ENCODE measurements at places on chromosomes 5 and 9.
A peak's percentile ranks its signal among the peaks of the same experiment; 100 is the strongest.

GRCh38 chr9:131298816-131299215 is 9.3 kb downstream of the PLPP7 start:
- DNase-seq, result no peak

- no peak for DNase-seq
Measured at GRCh38 chr9:116066221-116066620, 87.4 kb upstream of the PAPPA start.

GRCh38 chr5:173291722-173292658 is 36.2 kb downstream of the STC2 start:
- DNase-seq, result no peak

DNA sequence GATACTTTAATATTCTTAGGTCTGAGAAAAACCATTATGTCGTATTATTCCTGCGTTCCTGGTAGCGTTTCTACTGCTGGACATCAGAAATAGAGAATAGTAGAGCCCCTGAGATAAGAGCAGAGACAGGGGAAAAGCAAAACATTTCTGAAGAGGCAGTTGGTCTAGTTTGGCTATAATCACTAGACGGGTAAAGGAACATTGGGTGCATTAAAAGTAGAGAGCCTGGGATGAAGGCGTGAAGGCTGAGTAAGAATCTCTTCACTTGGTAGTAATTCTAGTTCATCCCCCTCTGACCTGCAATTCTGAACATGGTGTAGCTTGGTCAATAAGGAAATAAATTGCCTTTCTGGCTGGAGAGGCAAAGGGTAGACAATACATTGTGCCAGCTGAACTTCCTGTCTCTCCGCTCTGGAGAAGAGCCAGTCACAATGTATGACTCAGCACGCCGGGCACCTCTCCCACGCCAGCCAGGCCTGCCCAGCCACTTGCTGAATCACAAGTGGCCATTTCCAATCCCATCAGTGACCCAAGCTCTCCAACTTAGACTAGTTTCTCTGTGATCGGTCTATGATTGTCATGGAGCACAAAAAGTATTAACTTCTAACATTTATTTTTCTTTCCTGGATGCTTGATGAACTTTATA is 75.4 kb downstream of the STK32A start:
- DNase-seq, result no peak

- peak; percentile 40 for DNase-seq
Measured at GRCh38 chr5:6766604-6767093, 53.4 kb downstream of the TENT4A start.
